ENCODE measurements at places on chromosomes 1 and 21.

DNA sequence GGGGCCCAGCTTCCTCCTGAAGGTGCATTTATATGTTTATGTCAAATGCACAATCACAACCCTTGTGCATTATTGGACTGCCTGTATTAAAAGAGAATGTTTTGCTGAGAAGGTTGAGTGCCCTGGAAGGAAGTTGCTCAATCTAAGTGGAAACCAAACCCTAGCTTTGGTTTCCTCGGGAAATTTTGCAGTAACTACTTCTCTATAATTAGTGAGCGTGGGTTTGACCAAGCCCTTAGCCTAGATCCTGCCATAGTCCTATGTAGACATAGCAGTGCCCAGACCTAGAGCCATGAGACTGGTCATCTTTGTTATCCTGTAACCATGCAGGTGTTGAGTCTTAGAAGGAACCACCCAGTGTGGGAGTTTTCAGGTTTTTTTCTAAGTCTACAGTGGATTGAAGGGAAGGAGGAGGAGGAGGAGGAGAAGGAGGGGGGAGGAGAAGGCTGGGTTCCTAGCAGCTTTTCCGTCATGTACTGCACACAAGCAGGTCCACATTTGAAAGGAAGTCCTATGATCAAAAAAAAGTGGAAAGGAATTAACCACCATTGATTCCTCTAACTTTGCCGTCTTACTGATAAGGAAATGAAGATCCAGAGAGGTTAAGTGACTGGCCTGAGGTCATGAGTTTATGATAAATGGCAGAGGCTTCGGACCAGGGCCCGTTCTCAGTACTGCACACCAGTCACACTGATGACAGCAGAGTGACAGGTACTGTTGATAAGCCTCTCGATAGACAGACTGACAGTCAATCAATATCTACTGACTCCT is 72.2 kb upstream of the LYST start:
- no peak for DNase-seq

DNA sequence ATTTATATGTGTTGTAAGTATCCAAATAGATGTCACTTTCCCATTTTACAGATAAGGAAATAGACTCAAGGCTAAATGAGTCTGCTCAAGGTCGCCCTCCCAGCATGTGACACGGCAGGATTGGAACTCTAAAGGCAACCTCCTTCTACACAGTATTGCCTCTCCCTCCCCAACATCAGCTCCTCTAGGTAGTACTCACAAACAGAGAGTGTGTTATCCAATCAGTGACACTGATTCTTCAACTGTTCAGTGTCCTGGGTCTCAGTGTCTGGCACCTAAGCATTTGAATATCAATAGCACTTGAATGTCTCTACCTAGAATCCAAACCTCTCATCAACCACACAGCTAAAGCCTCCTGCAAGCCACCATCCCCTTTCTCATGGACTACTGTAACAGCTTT is 87.1 kb downstream of the DAB1 start:
- DNase-seq, result no peak

DNA sequence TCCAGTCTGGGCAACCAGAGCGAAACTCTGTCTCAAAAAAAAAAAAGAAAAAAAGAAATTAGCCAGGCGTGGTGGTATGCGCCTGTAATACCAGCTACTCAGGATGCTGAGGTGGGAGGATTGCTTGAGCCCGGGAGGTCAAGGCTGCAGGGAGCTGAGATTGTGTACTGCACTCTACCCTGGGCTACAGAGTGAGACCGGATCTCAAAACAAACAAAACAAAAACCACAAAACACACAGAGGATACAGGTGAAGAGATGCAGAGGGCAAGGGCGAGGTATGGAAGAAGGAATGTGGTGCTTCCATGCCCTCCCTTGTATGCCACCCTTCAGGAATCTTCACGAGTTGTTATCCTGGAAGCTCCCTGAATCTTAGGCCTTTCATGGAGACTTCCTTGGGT is 68.5 kb downstream of the NDUFS5 start:
- DNase-seq, result no peak

- DNase-seq, result no peak
Measured at GRCh38 chr1:17232759-17233661, 15.9 kb upstream of the PADI3 start.

Measured in iPS-NIHi11 (cell line).